ENCODE measurements at places on chromosomes 2 and 18.
A peak's percentile ranks its signal among the peaks of the same experiment; 100 is the strongest.

- DNase-seq, result no peak
Measured at GRCh38 chr2:102337481-102338386, 17.9 kb upstream of the IL18R1 start.

- DNase-seq, result no peak
Measured at GRCh38 chr2:22855081-22855480, 529.9 kb upstream of the KLHL29 start.

DNA sequence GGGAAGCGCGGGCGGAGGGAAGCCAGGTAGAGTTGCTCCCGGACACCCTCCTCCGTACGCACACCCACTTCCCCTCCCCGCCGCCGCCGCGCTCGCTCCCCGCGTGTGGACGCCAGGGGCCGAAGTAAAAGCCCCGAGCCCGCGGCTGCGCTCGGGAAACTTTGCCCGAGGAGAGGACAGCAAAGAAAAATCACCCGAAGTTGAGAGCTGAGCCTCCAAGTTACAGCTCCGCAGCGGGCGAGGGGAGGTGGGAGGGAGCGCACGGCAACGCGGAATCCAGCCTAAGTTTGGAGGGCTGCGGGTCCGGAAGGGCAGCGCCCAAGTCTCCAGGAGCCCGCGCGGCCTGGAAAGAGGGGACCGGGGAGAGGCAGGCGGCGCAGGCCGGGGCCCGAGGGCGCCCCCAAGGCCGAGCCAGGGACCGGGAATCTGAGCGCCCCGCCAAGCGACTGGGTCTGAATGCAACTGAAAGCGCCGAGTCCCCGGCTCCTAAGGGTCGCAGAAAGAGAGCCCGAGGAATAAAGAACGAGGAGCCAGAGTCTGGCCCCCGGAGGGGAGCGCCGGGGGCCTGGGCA lies 706 bp upstream of the BCL11A start:
- peak; percentile 10 for DNase-seq

- DNase-seq, result no peak
Measured at GRCh38 chr2:157866202-157866601, 9.9 kb downstream of the ACVR1 start.

DNA sequence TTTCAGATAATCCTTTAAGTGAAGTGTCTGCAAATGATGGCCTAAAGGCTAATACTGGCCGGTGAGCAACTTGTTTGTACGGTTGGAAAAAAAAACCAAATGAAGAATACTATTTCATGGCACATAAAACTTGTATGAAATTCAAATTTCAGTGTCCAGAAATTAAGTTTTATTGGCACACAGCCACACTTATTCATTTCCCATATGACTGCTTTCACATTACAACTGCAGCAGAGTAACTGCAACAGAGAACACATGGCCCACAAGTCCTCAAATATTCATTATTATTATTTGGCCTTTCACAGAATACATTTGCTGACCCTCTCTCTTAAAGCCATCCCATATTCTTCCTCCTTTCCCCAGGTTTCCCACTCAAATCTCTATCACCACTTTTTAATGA lies 1268.6 kb downstream of the LRP1B start:
- no peak for DNase-seq

DNA sequence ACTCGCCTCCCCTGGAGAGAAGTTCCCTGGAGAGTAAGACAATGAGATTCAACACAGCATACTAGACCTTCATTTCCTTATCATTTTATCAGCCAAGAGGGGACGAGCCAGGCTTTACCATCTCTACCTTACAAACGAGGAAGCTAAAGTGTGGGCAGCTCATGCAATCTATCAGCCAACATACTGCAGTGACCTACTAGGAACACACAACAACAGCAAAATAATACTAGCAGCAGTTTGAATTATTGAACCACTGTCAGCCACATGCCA lies 60.0 kb upstream of the TEX51 start:
- no peak for DNase-seq

DNA sequence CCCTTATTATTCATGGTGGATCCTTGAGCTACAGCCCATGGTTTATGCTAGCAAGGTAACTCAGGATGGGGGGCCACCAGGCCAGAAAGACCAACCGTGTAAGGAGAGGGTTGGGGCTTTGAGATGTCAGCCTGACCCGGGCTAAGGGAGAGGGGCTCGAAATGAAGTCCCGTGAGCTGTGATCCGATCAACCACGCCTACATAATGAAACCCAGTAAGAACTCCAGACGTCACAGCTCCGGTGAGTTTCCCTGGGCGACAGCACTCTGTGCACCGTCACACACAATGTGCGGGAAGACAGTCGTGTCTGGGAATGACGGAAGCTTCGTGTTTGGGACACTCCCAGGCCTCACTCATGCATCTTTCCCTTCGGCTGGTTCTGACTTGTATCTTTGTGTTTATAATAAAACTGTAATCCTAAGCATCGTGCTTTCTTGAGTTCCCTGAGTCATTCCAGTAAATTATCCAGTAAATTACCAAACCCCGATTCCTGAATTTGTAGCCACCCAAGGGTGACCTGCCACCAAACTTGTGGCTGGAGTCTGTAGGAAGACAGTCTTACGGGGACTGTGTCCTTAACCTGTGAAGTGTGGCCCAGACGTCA lies 44.2 kb downstream of the CYP27C1 start:
- no peak for DNase-seq

All from NCI-H510A treated with DMSO at 0.1 percent for 48 hours (cell line).